ENCODE measurements at places on chromosomes 6 and 20.
A peak's percentile ranks its signal among the peaks of the same experiment; 100 is the strongest.

- DNase-seq: no peak
Measured at GRCh38 chr6:55108134-55109130, 65.9 kb upstream of the HCRTR2 start.

DNA sequence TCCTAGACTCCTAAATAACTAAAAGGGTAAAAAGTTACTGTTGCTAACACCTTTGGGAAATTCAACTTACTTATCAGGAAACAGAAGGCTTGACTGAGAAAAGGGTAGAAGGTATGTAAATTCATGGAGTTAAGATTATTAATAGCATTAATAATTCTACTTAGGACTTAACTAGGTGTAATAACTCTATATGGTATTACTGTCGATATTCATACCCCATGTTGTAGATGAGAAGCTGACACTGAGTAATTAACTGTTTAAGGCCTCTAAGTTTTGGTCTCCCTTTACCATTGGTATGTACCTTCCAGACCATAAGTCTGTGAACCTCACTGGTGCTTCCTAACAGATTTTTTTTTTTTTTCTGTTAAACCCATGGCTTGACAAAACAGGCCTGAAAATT lies 15.4 kb downstream of the GLO1 start:
- no peak for DNase-seq

- no peak for DNase-seq
Measured at GRCh38 chr6:150352321-150353296, 16.2 kb upstream of the IYD start.

DNA sequence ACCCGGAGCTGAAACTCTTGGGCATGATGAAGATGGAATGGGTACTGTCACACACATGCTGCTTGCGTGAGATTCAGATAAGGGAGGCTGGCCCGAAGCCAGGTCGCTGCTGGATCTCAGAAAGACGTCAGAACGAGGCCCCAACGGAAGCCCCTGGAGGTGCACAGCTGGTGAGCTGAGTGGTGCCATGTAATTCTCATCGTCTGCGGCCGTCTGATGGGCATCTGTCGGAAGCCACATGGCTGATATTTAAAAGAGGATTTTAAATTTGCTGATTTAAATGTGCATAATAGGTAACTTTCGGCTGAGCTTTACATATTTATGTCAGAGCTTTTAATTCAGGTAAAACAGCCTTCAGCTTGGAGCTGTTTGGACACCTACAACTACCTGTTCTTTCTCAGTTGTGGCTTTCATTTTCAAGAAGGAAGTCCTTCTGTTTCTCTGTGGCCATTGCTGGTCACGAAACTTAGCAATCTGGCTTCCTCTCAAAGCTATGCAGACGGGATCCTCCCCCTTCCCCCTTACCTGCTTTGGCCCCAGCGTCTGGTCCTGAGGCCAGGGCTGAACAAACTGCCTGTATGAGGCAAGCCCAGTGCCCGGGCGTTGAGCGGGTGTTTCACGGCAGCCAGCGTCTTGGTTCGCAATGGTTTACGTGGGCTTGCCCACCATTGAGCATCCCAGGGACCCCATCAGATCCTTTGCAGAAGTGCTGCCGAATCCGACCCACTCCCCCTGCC lies 9.2 kb downstream of the SLCO4A1 start:
- DNase-seq: peak; percentile 52

DNA sequence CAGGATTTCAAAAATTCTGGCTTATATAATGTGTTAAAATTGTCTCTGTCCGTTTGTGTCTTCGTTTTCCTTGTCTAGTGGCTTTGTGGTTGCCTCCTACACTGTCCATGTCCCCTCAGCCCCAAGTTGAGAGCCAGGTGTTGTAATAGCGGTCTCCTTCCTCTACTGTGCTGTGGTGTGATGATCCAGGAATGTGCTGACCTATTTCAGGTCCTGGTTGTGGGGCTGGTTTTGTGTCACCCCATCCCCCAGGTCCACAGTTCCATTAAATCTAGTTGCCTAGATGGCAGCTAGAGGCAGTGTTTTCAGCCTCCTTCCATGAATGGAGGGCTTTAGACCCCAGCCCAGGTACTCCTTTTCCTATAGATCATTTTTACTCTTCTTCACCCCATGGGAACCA lies 128.7 kb downstream of the DNAH8 start:
- DNase-seq: no peak

DNA sequence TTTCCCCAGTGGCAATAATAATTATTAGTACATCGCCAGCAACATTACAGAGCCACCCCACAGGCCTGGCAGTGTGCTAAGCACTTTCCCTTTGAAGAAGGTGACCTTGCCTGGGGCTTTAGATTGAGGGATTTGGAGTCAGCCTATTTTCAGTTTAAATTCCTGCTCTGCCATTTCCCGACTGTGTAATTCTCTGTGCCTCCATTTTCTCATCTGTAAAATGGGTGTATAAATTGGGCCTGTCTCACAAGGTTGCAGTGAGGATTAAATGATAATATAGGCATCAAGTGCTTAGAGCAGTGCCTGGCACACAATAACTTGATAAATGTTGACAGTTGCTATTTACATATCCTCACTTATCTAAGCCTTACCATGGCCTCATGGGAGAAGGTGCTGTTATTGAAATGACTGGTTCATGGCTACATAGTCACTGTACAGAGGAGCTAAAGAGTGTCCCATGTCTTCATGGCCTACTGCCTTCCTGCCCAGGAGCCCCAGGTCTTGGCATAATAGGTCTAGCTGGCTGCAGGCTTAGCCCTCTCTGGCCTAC lies 5.1 kb upstream of the SCRT2 start:
- no peak for DNase-seq

- DNase-seq: no peak
Measured at GRCh38 chr6:25389471-25389870, 110.3 kb downstream of the CARMIL1 start.

GRCh38 chr6:53437557-53438202 lies 88.9 kb upstream of the ELOVL5 start:
- DNase-seq: no peak

DNA sequence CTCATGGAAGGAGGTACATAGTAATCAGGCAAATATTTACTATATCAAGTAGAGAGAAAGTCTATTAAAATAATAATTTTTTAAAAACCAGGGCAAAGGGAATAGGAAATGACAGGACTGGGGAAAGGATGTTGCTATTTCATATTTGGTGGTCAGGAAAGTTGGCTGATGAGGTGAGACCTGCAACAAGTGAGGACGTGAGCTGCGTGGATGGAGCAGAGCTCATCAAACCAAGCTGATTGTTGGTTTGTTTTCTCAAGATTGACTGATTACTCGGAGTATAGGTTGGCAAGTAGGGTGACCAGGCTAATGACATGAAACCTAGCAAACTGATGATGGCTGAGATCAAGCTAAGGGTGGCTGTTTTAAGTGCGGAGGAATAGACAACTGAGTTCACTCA lies 6.0 kb downstream of the GJA1 start:
- DNase-seq: no peak

GRCh38 chr6:53795340-53795701 lies 516 bp downstream of the LRRC1 start:
- no peak for DNase-seq

DNA sequence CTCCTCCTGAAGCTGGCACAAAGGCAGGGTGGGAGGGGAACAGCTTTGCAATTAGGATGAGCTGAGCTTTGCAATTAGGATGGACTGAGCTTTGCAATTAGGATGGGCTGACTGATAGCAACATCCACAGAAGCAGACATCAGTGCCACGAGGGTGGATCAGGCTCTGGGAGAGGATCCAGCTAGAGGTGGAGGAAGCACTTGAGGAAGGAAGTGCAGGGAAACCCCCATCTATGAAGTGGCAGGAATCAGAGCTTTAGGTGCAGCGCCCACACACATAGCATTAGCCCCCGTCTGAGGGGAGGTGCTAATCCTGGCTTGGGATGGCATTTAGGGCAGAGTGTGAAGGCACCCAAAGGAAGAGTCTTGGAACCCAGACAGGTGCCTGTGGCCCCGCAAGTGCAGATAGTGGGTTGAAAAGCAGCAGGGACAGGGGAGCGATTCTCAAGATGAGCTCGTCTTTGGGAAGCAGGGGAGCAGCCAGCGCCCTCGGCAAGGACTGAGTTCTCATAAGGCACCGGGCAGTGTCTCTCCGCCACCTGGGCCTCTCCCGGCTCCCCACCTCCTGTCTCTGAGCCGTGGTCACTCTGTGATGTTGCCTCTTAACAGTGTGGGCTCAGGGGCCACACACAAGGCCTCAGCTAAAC lies 12.0 kb upstream of the THBS2 start:
- DNase-seq: no peak

GRCh38 chr6:148969603-148970061 lies 222.8 kb downstream of the UST start:
- DNase-seq: no peak

DNA sequence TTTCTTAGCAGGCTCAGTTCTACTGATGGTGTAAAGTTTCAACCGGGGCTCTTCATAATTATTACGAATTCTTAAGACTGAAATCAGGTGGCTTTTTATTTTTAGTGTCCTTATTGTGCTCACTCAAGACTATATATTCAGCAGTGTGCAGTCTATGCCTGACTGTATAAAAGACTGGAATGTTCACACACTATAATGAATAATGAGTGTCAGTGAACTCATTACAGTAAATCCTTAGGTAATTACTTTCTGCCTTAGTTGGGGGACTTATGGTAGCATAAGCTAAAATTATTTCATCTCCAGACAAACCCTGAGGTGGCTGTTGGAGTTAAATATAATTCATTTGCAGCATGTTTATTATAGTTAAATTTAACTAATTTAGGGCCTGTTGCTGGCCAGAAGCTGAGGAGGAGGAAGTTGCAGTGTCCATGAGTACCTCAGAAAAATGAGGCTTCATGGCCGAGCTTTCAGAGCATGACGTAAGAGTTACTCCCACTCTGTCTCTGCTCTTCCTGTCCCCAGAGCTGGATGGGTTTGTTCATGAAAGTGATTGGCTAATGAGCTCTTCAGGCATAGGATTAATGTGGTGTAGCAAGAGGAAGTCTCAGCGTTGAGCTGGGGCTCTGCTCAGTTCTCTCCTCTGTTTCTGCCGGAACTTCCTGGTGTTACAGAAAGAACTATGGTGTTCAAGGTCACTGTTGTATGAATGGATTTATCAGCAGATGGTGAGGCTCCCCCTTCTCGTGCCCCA lies 335.7 kb downstream of the NRN1 start:
- DNase-seq: peak; percentile 4

DNA sequence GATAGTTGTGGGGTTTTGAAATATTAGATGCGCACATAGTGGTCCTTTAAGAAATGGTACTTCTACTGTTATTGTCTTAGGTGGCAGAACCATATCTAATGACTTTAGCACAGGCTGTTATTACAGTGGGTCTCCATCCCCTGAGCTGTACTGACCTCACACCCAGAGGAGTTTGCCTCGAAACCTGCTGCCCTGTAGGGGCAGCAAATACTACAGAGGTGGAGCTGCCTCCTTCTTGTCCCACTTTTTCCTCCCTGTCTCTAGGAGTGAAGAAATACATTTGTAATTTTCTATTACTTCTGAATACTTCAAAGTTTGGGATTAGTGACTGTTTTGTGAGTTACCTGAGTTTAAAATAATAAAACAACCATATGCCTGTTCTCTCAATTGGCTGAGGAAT lies 8.2 kb downstream of the TRIM31 start:
- DNase-seq: no peak

GRCh38 chr20:59455402-59456341 lies 148.7 kb upstream of the PHACTR3 start:
- DNase-seq: no peak

DNA sequence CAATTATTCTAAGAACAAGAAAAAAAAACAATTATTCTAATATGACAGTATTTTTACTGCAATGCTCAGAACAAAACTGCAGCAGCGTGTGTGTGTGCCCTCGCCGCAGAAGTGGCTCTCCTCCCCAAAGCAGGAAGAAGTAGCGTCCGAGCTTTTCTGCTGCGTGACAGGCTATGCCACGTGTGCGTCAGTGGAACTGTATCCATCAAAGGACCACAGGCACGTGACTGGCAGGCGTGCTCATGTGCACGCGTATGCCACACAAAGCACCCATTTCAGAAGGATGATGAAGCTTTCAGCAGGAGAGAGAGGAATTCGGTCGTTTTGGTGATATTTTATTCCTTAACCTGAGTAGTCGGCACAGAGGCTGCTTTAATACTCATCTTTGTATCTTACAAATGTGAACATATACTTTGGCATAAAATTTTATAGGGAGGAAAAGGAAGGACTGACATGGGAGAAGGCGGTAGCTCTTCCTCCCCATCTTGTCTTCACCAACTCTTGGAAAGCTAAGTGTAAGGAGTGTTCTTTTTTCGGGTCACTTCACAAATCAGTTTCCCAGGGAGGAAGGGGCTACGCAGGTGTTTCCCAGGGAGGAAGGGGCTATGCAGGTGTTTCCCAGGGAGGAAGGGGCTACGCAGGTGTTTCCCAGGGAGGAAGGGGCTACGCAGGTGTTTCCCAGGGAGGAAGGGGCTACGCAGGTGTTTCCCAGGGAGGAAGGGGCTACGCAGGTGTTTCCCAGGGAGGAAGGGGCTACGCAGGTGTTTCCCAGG lies 3.4 kb downstream of the TCFL5 start:
- DNase-seq: no peak

DNA sequence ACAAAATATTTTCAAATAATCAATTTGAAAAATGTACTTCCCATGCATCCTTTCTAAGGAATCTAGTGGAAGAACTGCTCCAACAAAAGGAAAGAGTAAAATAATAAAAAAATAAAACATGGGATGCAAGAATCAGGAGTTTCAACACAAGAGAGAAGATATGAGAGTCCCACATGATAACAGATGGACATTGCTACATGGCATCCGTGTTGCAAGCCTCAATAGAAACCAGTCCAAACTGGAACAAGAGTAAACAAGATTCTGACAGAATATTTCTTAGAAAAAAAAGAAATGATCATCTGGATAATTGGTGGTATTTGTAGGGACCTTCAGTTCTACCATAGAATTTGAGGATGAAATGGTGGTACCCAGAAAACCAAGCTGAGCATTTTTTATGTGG lies 186.8 kb downstream of the FRK start:
- DNase-seq: no peak

DNA sequence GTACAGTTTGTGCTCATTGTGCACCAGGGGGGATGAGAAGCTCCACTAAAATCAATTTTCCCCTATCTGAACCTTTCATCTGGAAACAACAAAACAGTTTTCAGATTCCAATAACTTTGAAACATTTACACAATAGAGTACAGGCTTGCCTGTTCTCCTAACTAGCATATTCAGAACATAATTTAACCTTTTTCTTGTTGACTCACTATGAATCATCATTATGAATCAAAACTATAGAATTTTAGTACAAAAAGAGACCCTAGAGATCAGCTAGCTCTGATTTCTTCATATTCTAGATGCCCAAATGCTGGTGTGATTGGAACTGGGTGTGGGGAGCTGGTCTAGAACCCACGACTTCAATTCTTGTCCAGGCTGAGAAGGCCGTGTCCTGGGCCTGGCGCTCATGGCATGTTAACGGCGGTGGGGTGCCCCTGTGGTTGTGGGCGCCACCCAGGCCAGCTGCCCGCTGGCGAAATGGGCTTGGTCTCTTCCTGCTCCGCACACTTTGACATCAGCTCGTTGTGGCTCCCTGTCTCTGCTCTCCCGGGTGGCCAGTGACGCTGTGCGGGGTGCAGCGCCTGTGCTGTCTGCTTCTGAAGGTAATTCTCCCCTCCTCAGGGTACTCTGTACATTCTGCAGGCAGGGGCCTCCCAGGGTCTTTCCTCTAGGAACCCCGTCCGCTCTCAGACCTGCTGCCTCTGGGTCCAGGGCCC lies 29.9 kb upstream of the AGPAT4 start:
- no peak for DNase-seq

- no peak for DNase-seq
Measured at GRCh38 chr6:136506124-136506799, 44.0 kb downstream of the MAP7 start.

- no peak for DNase-seq
Measured at GRCh38 chr20:6029538-6029937, 24.3 kb downstream of the LRRN4 start.
